Right ventricle myocardium inferior (tissue), 1 donor: ENCODE measurements at places on chromosomes 2 and 18. TPM values are rescaled to one million over a fixed set of nuclear protein-coding genes. Genes with fewer than 3 reads are reported as not detected.

- no peak for DNase-seq
Observed at GRCh38 chr2:104428155-104428554, 425.8 kb upstream of the POU3F3 start.

DNA sequence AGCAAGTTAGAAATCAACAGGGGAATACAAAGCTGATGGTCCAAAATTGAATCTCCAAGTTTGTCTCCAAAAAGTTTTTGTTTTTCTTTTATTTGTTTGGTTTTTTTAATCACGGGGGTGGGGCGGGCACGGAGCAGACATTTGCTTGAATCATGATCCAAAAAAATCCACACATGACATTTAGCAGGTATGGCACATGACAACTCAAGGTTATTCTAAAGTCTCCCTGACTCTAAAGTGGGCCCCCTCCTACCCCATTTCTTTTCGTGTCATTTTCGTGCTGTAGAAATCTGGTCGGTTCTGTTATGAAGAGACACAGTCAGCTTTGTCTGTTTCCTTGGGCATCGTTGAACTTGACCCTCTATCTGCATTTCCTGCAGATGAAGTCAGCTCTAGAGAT is 14.6 kb downstream of the RNU4ATAC start:
- DNase-seq: no peak

DNA sequence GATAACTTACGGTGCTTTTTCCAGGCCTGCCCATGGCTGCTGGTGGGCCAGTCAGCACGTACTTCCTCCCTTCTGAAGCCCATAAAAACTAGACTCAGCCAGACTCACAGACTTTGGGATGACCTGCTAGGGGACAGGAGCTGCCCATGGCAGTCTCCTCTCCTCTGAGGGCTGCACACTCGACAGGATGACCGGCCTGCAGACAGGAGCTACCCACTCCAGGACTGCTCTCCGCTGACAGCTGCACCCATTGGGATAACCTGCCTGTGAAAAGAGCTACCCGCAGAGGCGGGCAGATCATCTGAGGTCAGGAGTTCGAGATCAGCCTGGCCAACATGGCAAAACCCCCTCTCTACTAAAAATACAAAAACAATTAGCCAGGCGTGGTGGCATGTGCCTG is 75.4 kb downstream of the EPB41L3 start:
- DNase-seq: no peak

DNA sequence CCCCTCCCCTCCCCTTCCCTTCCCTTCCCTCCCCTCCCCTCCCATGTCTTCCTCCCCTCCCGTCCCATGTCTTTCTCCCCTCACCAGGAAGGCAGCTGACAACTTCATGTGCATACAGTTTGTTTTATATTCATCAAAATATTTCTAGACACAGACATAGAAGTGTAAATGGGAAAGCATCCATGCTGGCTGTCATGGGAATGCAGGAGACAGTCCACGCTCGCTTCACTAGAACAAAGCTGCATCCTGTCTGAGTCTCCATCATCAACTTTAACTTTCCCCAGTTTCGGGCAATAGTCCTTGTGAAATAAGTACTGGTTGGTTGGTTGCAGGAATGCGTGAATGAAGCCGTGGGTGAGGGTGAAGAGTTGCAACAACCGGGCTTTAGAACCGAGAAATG is 226.9 kb downstream of the DCDC2C start:
- no peak for DNase-seq

KCNK3 gene
- total RNA-seq: 4.5 TPM

KCNF1 gene
- total RNA-seq: 0.24 TPM

DNA sequence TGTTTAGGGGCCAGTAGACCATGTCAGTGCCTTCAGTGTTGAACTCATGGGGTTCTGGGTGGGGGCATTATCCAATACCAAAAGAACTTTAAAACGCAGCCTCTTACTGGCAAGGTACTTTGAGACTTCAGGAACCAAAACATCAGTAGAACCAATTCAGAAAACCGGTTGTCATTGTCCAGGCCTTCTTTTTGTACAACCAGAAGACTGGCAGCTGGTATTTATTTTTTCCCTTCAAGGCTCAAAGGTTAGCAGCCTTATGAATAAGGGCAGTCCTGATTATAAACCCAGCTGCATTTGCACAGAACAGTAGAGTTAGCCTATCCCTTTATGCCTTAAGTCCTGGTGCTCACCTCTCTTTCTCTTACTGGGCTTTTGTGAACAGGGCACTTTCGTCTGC is 113.8 kb upstream of the EML6 start:
- DNase-seq: no peak
